ENCODE measurements at places on chromosomes 7 and 10.
A peak's percentile ranks its signal among the peaks of the same experiment; 100 is the strongest.

DNA sequence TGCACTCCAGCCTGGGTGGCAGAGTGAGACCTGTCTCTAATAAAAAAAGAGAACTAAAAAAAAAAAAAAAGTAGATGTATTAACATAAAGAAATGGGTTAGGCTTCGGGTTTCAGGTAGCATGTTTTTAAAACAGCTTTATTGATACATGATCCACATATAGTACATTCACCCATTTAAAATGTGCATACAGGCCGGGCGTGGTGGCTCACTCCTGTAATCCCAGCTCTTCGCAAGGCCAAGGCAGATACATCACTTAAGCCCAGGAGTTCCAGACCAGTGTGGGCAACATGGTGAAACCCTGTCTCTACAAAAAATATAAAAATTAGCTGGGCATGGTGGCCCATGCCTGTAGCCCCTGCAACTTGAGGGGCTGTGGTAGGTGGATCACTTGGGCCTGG lies 39.5 kb downstream of the SNX10 start:
- DNase-seq = no peak

- DNase-seq = peak; percentile 11
Measured at GRCh38 chr7:104267701-104268368, 60.0 kb upstream of the ORC5 start.

- no peak for DNase-seq
Measured at GRCh38 chr7:49125246-49125645, 200.9 kb downstream of the CDC14C start.

GRCh38 chr7:151724920-151725584 lies 151.9 kb downstream of the PRKAG2 start:
- DNase-seq = no peak

DNA sequence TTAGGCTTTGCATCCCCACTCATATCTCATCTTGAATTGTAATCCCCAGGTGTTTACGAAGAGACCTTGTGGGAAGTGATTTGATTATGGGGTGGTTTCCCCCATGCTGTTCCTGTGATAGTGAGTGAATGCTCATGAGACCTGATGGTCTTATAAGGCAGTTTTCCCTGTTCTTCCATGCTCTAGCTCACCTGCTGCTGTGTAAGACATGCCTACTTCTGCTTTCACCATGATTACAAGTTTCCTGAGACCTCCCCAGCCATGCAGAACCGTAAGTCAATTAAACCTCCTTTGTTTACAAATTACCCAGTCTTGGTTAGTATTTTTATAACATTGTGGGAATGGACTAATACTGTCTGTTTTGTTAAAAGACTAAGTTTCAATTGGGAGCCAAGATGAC lies 35.3 kb upstream of the ZNF92 start:
- no peak for DNase-seq

GRCh38 chr7:151312831-151313809 lies 28.5 kb upstream of the NUB1 start:
- DNase-seq = no peak

- DNase-seq = no peak
Measured at GRCh38 chr7:122881324-122881723, 4.9 kb downstream of the CADPS2 start.

GRCh38 chr10:3813986-3814837 lies 29.2 kb upstream of the KLF6 start:
- DNase-seq = no peak

DNA sequence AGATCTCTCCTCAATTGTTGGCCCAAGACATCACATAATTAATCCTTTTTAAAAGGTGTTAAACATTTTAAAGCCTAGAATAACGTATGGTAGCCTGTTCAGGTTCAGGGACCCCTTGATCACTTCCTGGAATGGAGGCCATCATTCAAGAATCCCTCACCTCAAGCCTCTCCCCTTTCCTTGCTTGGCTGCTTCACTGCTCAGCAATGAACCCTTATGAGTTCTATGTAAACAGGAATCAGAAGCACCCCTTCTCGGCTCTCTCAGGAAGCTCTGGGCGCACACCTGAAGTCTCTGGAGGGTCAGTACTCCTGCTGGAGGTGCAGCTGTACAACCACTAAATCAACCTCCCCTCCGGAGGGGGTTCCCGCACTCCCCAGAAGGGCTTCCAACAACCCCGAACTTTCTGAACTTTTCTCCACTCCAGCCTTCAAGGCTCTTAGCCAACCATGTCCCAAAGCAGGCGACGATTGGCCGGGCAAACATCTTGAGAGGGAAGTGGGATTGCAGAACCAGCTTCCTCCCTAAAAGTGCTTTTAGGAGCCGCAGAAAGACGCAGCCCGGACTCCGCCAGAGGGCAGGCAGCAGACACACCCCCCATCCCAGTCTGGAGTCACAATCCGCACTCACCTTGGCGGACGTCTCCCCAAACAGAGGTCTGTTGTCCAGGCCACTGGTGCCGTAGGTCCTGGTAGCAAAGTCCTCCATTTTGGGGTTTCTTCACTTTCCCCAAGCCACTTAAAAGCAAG lies 562 bp downstream of the TMEM243 start:
- no peak for DNase-seq

DNA sequence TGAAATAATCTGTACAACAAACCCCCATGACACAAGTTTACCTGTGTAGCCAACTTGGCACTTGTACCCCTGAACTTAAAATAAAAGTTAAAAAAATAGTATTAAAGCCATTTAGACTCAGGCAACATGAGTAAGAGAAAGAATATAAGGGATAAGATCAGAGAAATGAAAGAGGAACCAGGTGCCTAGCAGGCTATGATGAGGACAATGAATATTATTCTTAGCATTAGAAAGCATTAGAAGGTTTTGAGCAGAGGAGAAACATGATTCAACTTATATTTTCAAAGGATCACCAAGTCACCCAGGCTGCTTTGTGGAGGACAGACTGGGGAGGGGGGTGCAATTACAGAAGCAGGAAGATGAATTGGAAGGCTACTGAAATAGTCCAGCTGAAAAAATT lies 48.1 kb upstream of the TES start:
- no peak for DNase-seq

DNA sequence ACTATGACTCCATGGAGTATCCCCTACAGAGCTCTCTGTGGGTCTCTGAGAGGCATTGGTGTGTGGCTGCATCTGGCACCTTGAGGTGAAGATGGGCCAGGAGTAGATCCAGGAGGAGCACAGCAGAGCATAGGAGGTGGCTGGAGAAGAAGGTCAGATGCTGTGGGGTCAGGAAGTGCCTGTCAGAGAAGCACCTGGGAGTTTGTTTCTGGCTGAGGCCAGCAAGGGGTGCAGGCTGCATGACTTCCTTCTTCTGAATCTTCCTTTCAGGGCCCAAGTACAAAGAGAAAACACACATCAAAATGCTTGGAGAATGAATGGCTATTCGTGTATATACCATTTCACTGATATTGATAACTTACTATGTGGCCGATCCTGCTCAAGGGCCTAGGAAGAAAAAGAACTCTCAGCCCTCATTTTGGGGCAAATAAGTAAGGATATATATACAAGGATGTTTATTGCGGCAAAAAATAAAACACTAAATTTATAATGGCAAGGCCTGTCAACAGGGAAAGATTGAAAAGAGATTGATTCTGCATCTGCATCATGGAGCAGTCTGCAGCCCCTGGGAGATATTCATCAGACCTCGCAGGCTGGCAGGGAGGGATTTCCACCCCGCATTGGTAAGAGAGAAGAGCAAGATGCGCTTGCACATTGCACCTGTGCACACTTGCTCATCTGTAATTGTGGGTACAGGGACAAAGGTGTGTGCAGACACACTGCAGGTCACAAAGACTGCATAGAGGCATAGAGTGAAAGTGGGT lies 39.2 kb downstream of the PTPRE start:
- DNase-seq = no peak

DNA sequence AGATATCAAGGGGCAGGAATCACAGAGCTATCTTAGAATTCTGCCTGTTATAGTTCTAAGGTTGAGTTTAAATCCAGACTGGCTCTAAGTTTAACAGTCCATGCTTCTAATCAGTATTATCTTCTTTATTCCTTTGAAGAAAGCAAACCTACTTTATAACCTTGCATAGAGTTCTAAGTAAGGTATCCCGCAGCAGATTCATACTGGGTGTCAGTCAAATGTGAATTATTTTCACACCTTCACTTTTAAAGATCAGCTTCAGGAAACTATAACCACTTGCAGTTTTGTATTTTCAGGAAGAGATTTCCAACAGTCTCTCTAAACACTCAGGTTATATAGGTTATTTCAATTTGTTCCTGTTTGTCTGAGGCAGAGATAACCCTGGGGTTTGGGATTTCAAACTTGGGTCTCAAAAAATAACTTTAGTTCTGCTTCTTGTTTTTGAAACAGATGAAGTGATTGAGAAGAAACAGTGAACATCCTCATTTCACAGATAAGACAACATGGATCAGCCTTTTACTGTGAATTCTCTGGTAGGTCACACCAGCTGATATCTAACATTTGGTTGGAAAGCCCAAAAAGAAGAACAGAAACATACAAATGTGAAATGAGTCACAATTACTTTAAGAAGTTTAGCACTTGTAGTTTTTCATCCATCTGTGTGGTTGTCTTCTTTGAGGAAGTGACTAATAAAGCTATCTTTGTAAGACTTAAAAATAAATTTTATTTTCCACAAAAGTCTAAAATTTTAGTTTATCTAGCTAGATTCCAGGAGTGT lies 21.4 kb downstream of the STAMBPL1 start:
- DNase-seq = peak; percentile 77

- no peak for DNase-seq
Measured at GRCh38 chr10:34078745-34079470, 736.2 kb downstream of the PARD3 start.

DNA sequence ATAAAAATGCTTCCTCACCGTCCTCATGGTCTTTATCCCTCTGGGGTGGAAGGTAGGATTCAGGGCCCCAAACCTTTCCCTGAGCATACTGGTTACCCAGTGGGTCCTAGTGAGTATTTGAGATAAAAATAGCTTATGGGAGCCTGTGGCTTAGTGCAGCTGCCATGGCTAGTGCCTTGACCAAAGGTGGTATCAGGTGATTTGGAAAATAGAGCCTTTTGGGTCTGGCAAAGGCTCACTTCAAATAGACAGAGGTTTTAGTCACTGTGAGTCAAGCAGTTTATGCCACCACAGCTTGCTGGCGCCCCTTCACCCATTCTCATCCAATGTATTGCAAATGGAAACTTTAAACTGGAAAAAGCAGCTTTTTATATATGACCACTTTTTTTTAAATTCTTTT lies 30.4 kb downstream of the PLAU start:
- no peak for DNase-seq

DNA sequence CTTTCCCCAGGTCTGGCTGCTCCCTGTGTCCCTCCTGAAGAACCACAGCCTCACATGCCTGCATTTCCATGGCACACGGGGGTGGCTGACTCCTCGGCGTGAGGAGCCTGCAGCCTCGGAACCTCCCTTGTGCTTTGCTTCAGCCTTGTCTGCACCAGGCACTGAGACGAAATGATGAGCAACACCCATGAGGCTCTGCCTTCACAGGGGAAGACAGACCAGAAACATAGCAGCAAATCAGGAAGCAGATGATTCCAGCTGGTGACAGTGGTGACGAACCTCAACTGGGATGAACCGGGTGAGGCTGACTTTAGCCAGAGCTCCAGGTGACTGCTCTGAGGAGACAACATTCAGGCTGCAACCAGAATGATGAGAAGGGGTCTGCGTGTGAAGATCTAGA lies 84.5 kb upstream of the SMNDC1 start:
- DNase-seq = no peak

DNA sequence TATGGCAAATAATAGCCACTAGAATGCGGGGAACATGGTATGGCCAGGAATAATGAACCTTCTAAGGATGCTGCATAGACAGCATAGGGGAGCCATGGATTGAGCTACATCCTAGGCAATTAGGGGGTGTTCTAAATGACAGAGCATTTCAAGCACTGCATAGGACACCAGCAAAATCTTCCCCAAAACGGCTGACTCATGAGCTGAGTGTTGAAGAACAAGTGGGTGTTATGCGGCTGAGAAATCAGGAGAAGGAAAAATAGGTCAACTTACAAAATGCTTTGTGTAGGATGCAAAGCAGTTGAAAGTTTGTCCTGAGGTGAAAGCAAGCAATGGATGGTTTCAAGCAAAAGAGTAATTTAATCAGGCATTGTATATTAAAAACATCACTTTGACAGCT lies 1023.5 kb upstream of the C7orf33 start:
- DNase-seq = no peak

DNA sequence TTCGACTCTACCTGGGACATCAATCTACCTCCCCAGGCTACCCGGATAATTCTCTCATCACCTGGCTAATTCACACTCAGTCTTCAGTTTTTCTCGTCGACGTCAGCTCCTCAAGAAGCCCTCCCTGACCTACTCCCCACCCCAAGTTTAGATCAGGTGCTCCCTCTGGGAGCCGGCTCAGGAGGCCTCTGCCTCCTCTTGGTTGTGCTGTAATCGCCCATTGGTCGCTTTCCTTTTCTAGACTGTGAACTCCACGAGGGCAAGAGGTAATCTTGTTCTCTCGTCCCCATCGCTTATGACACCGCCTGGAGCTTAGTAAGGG lies 461 bp upstream of the WIPF3 start:
- DNase-seq = no peak

DNA sequence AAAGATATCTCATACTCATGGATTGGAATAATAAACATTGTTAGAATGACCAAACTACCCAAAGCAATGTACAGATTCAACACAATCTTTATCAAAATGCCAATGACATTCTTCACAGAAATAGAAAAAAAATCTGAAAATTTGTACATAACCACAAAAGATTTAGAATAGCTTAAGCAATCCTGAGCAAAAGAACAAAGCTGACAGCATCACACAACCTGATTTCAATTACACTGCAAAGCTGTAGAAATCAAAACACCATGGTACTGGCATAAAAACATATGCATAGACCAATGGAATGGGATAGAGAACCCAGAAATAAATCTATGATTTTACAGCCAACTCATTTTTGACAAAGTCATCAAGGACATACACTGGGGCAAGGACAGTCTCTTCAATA lies 130.0 kb upstream of the TMEM72 start:
- no peak for DNase-seq

DNA sequence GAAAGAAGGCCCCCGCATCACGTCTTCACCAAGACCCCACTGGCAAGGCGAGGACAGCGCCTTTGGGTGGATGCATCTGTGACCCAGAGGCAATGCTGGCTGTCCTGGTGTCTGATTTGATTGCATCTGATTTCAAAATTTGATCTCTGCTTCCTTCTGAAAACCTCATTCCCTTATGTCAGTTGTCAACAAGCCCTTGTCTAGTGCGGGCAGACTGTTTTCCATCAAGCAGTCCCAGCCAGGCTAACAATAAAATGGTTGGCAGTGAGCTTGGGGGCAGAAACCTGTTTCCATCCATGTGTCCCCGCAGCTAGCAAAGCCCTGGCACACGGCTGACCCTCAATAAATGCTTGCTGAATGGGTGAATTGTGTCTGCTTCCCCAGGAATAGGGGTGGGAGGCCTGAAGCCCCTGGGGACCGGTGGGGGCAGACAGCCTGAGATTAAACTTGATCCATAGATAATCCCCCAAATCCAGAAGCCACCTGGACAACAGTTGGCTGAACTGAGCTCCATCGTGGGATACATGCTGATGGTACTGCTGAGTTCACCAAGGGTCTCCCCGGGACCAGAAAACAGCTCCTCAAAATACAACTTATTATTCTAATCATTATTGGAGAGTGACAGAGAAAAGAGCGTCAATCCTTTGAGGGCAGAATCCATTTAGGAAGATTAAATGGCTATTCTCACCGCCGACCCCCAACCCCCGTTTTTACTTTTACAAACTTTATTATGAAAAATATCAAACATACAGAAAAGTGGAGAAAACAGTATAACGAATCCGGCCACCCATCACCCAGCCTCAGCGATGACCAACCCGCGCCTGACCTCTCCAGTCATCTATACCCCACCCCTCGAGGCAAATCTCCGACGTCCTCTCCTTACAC lies 912 bp upstream of the DUSP5 start:
- no peak for DNase-seq

GRCh38 chr10:86648704-86649427 lies 5.5 kb upstream of the OPN4 start:
- no peak for DNase-seq

GRCh38 chr7:54860003-54860775 lies 101.2 kb upstream of the SEC61G start:
- no peak for DNase-seq
